ENCODE measurements at places on chromosomes 16 and 17.
A peak's percentile ranks its signal among the peaks of the same experiment; 100 is the strongest.

GRCh38 chr17:37742762-37743611, 1.9 kb downstream of the HNF1B start:
- no peak for DNase-seq

DNA sequence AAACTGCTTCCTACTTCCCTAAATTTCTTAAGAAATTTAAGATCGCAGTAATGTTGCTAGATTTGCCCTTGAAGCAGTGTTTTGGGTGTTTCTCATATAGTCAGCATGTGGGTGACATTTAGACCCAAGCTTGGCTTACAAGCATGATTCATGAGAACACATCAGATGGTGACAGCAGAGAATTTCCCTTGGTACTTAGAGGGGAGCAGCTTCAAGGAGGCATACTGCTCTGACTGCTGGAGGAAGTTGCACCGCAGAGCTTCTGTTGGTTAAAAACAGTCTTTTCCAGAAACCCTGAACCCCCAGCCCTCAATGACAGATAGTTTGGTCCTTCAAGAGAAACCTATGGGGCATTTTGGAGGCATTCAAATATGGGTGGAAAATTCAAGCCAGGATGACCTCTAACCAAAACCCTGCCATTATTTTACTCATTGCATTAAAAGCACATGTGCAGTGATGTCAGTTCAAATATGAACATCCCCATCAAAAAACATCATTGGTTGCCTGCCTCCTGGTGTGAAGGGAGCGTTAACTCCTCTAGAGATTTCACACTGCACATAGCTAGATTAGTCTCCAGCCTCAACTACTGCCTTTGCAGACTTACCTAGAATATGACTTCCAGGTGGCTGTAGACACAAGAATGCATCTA, 201.5 kb upstream of the CACNG5 start:
- DNase-seq, result peak; percentile 37

DNA sequence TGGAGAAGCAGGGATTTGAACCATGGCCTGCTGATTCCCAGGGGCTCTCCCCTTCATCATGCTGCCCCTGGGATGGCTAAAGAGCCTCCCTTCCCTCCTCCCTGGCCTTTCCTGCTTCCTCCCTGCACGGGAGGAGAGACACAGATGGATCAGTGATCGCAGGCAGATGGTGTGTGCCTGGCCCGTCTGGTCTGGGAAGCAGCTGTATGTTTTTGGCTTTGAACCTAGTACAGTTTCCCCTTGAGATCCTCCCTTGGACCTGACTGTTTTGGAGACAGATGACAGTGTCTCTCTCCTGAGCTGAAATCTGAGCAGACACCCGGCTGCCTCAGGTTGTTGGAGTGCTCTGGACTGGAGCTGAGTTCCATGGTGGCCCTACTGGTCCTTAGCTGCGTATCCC, 29.0 kb upstream of the ATP2C2 start:
- DNase-seq, result no peak

DNA sequence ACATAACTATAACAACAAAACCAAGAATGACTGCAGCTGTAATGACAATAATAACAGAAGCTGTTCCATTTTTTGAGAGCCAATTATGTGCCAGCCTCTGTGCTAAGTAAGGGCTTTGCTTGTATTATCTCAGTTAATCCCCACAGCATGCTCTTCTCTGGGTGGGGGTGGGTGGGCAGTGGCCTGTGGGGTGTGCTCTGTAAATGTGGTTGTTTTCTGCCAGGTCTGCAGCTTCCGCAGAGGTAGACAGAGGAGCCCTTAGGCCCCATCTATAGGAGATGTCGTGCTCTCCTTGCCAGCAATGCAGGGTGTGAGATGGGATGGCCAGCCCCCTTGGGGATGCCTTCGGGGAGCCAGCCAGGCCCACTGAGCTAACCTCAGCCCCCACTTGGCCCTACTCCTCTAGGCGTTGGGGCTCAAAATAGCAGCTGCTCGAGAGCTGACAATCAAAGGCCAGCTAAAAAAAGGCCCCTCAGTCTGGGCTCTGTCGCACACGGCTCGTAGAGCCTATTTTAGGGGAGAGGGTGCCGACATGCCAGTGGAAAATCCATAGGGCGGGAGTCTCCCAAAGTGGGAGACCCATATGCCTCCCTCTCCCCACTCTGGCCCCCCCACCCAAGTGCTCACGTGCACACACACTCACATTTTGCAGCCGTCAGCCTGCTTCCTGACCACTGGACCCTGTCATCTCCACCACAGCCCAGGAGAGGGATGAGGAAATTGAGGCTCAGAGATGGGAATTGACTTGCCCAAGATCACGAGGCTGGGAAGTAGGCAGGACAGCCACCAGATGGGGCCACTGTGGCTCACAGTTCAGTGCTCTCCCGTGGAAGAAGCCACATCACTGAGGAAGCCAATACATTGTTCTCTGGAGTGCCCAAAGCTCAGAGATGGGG, 15.8 kb downstream of the CDH16 start:
- no peak for DNase-seq

DNA sequence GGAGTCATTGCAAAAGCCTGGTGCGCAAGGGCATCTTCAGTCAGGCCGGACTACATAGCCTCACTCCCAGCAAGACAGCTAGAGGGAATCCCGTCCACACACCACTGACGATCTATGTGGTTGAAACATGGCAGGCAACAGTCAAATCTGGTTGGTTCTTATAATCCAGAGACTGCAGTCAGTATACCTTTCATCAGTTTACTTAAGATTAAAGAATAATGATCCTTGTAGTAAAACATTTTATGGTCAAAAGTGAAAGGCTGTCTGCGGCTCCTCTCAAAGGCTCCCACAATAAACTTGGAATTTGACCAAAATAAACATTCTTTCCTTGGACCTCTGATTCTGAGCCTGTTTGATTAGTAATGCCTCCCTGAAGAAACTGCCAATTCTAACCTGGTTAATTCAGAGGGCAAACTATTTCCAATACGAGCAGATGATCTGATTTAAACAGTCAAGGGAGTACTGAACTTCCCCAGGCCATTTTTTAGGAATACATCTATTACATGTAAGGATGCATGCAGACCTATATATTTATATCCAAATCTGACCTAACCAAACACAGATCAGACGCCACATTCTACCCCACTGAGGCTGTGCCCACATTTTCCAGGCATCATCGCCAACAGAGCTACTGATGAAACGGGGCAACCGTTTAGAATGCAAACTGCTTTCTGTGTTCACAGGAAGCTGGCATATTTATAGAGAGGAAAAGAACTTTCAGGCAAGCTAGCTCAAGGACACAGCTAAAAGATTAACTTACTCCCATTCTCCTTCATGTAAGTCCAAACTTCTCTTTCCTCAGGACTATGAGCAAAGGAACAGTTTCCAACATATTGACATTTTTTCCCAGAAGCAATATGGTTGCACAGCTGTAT, 15.3 kb upstream of the TXNDC11 start:
- no peak for DNase-seq

DNA sequence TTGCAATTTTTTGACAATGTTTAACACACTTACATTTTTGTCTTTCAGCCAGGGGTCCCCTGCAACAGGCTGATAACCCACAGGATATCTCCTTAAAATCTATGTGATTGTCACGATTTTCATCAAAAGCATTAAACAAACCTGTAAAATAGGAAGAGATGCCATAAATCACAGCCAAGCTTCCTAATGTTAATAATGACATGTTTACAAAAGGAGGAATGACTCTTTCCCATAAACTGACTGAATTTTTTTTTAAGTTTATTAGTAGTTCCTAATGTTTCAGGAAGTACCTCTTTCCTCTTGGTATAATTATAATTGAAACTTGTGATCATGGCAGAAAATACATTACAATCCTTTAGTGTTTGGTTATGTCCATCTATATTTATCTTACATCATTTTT, 119.6 kb downstream of the CA4 start:
- no peak for DNase-seq

- no peak for DNase-seq
Measured at GRCh38 chr17:73315471-73315870, 3.7 kb upstream of the CDC42EP4 start.

DNA sequence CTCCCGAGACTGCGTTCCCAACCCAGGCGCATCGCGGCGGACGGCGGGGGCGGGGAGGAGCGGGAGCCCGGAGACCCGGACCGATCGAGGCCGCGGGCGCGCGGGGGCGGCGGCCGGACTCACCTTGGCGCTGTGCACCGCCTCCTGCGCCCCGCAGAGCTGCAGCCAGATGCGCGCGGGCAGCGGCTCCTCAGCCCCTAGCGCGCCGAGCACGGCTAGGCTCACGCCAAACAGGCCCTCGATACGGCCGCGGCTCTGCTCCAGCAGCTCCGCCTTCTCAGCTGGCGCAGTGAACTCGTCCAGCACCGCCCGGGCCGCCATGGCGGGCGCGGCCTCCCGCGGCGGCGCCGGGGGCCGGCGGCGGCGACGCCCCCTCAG, 339 bp downstream of the N4BP1 start:
- no peak for DNase-seq

DNA sequence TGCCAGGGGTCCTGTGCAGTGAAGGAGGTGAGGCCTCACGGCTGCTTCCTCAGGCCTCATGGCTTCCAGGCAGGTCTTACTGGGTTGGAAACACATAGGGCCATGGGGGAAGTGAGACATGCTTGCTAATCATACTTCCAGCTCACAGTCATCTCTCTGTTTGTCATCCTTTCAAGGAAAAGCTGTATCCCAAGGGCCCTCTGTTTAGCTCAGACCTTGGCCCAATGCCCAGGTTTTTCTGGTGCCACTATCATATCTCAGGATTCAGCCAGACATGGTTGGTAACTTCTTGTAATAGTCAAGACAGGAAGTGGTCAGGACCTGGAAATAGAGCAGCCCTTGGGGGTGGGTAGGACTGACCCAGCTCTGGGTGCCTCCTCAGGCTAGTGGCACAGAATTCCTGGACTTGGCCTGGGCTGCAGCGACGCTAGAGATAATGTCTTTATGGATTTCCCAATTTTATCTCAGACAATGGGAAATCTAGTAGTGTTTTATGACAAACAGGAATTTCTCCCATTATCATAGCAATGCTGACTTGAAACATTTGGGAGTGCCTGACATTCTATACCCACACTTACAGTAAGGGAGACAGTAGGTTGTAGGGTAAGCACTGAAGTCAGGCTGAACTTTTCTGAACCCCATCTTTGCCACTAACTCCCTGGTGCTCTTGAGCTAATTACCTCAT, 13.5 kb upstream of the ITGB3 start:
- DNase-seq, result no peak

GRCh38 chr17:68248199-68248825, 469 bp downstream of the AMZ2 start:
- no peak for DNase-seq

GRCh38 chr17:30332057-30332542, 1.8 kb downstream of the TMIGD1 start:
- DNase-seq, result no peak

GRCh38 chr17:61847659-61848058, 15.7 kb downstream of the BRIP1 start:
- no peak for DNase-seq

GRCh38 chr16:72996291-72997062, 51.5 kb downstream of the ZFHX3 start:
- no peak for DNase-seq

DNA sequence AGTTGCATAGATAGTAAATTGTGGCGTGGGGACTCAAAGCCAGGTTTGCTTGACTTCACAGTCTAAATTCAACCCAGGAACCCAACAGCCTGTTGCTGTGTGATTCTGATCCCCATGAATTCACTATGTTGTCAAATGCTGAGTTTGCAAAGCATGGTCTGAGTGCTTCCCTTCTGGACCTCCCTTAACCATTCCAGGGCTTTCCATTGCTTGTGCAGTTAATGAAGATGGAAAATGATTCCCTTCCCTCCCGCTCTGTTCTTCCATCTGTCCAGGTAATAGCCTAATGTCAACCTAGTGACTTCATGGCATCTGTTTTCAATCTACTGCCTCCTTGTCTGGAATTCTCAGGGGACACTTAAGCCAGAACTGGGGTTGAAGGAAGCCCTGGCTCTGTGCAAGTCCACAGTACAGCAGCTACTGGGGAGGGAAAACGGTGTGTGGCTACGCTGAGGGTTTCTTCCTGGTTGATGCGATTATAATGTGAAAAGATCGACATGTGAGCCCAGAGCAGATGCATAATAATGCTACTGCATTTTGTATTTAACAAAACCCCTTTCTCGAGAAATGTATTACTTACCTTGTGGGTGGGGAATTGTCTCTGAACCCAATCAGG, 206.7 kb downstream of the CDH13 start:
- no peak for DNase-seq

DNA sequence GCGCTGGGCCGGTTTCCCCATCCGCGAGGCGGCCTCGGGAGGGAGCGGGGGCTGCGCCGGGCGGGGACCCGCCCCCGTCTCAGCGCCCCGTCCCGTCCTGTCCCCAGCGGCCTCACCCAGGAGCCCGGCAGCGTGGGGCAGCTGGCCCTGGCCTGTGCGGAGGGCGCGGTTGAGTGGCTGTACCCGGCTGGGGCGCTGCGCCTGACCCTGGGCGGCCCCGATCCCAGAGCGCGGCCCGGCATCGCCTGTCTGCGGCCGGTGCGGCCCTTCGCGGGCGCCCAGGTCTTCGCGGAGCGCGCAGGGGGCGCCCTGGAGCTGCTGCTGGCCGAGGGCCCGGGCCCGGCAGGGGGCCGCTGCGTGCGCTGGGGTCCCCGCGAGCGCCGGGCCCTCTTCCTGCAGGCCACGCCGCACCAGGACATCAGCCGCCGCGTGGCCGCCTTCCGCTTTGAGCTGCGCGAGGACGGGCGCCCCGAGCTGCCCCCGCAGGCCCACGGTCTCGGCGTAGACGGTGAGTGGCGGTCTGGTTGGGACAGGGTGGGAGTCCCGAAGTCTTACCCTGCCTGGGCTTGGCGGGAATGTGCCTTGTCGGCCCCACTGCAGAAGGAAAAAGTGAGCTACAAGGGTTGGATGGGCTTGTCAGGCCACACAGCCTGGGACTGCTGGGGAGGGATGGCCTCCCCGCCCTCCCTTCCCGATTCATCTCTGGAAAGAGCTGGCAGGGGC, 720 bp downstream of the METRN start:
- DNase-seq, result no peak

- DNase-seq, result no peak
Measured at GRCh38 chr17:52027620-52028295, 130.8 kb downstream of the CA10 start.

GRCh38 chr16:84155771-84156170, 10.7 kb downstream of the DNAAF1 start:
- DNase-seq, result no peak

DNA sequence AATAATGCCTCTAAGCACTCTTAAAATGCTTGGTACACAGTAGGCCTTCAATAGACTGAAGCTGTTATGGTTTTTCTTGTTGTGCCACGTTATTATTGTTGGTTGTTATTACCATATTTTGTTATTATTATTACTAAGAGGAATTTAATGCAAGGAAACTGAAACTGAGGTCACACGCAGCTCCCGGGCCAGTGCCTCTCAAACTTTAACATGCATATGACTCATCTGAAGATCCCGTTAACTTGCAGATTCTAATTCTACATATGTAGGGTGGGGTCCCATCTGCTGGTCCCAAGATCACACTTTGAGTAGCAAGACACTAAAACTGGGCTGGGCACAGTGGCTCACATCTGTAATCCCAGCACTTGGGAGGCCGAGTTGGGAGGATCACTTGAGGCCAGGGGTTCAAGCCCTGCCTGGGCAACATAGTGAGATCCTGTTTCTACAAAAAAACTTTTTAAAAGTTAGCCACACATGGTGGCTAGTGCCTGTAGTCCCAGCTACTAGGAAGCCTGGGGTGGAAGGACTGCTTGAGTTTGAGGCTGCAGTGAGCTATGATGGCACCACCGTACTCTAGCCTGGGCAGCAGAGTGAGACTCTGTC, 888 bp downstream of the ACSM5 start:
- no peak for DNase-seq

GRCh38 chr16:53071748-53072301, 17.0 kb downstream of the CHD9 start:
- no peak for DNase-seq
